ENCODE measurements at places on chromosomes 3 and 15.

DNA sequence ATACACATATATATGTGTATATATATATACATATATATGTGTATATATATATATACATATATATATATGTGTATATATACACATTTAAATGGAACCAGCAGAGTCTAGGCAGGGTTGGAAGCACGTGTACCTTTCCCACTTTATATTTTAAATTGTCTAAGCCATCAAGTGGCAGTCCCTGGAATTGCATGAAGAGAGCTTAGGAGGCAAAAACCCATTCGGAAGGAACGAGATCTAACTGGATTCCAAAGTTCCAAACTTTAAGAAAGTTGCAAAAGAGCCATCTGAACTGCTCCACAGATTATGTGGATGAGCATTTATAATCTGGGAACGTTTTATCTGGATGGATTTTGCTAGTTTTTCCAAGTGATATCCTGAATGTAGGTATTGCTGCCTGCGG lies 186.5 kb downstream of the FOXP1 start:
- DNase-seq, result no peak

DNA sequence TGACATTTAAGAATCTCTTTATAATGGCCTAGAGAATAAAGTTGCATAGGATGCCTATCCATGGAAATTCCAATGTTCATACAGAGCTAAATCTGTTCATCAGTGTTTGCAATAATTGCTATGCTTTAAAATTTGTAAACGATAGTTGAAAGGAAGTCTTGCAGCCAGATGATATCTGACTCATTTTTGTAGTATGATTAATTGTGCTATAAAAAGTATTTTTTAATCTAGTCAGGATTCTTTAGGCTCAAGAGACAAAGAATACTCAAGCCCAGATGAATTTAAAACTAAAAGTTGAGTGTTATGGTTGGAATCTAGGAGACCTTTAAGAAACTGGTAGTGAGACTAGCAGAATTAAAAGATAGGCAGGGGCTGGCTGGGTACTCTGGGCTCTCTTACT lies 50.5 kb downstream of the SUCNR1 start:
- DNase-seq, result no peak

DNA sequence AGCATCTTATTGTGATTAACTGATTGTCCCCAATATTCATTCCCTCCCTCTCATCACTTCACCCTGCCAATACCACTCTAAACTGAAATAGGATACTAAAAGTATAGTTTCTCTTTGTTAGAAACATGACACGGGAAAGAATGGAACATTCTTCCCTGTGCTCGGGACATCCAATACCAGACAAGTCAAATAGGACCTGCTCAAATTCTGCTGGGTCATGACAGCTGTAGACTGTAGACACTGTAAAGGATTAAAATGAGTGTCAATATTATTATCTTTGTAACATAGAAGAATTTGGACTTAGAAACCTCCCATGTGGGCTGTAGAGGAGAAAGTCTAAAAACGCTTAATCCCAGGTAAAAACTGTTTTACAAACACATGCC lies 315.0 kb upstream of the NR2E3 start:
- DNase-seq, result no peak

DNA sequence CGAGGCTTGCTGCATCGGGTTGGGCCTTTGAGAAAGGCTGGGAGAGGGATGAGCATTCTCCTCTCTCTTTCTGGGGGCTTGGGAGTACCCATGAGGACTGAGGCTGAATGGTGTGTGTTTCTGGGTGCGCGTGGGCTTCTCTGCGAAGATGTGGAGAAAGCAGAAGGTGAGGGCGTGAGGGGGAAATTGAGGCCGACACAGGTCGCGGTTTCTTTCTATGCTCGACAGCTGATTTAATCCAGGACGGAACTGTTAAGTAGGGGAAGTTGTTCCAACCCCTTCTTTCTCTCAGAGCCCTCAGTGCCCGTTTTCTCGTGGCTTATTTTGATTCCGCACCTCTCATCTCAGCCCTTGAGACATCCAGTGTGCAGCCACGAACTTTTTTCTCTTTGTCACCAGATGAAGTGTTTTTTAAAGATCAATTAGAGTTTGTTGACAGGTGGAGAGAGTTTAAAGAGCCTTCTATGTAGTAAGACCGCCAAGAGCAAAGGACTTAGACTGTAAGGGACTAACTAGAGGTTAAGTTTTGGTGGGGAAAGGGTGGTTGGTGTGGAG lies 711 bp downstream of the STARD9 start:
- no peak for DNase-seq

- no peak for DNase-seq
Measured at GRCh38 chr3:129065720-129066073, 5.1 kb downstream of the GP9 start.

GRCh38 chr3:184368586-184369183 lies 7.2 kb downstream of the POLR2H start:
- no peak for DNase-seq

GRCh38 chr15:24985224-24985623 lies 30.4 kb downstream of the SNRPN start:
- DNase-seq, result no peak

DNA sequence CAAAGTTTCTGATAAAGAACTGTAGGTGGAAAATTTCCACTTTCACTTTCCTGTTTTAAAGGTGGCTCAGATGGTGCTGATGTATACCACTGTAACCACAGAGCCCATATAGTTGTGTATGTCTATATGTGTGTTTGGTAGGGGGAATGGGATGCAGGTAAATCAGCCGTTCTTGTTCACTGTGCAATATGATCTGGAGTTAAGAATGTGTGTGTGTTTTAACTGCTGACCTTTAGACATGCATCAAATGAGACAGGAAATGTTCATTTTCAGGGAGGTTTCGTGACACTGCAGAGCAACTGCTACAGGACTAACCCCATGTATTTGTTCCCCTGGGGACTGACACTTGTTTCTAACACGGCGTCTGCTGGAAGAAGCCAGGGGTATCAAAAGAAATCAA lies 180.5 kb downstream of the TAFA4 start:
- no peak for DNase-seq

DNA sequence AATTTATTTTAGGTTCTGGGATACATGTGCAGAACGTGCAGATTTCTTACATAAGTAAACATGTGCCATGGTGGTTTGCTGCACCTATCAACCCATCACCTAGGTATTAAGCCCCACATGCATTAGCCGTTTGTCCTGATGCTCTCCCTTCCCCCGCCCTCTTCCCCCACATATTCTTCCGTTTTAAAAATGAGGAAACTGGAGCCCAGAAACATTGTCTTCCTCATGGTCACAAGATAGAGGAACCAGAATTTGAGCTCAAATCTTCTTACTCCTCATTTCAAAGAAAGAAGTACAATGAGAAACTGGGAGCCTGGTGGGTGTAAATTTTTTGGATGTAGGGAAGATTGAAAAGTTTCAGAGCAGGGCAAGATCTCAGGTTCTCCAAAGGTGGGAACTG lies 56.1 kb upstream of the USP3 start:
- no peak for DNase-seq

- no peak for DNase-seq
Measured at GRCh38 chr15:48279608-48280007, 51.6 kb upstream of the DUT start.

GRCh38 chr3:53885239-53885638 lies 3.3 kb upstream of the ACTR8 start:
- DNase-seq, result no peak

- no peak for DNase-seq
Measured at GRCh38 chr15:76253691-76254473, 57.4 kb downstream of the ETFA start.

DNA sequence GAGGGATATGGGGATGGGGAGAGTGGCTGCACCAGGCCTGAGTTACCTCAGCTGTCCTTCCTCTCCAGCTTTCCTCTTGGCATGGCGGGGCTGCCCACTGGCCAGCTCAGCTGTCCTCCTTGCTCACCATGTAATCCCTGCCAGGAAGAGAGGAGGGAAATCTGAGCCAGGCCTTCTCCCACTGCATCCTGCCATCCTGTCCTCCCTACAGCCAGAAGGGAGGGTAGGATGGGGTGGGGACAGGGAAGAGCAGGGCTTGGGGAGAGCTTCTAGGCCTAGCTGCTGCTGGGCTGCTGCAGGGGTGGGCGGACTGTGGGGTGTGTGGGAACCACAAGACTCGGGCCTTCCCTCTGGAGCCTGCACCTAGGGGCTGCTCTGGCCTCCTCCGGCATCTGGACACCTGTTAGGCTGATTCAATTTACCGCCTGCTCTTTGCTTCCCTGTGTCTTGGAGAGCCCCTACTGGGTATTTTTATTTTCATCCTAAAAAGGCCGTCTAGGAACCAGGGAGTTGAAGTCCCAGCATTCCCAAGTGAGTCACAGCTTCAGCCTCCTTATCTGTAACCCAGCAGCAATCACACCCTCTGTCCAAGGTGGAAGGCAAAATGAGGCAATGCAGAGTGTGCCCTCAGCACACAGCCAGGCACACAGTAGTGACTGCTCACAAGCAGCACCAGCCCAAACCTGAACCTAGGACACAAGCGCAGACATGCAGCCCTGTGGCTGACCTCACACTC lies 13.1 kb upstream of the KY start:
- DNase-seq, result no peak

DNA sequence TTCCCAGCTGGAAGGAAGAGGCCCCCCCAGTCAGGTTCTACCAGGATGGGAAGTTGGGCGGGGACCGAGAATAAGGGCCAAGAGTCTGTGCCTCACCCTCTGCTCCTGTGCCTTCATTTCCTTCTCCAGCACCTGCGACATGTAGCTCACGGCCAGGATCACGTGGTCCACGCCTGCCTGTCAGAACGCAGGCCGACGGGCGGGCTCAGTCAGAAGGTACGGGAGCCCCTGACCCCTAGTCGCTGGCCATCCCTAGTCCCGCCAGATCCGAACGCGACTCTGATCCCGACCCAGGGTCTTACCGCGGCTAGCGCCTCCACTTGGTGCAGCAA lies 489 bp downstream of the GMPPB start:
- DNase-seq, result peak; percentile 45

DNA sequence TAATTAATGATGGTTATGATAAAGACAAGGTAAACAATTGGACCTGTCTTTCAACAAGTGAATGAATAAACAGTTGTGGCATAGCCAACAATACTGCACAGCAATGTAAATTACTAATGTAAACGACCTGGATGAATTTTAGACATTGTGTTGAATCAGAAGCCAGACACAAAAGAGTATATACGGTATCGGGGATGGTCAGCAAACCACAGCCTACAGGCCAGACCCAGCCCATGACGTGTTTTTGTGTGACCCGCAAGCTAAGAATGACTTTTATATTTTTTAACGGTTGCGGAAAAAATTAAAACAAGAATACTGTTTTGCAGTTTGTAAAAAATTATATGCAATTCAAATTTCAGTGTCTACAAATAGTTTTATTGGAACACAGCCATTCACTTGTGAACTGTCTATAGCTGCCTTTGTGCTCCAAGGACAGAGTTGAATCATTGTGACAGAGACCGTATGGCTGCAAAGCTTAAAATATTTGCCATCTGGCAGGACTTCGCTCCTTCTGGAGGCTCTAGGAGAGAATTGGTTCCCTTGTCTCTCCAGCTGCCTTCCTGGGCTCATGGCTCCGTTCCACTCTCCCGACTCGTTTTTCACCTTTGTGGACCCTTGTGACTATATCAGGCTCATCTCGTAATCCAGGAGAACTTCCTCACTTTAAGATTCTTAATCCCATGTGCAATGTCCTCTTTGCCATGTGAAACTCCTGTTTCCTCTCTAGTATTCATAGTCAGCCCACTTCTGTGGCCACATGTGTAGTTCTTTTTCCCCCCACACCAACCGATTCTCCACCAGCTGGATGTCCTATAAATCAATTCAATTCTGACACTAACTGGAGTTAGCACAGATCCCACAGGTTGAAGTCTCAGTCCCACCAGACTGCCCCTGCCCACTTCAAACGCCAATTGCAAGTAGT lies 72.7 kb downstream of the CMTM8 start:
- DNase-seq, result no peak

- no peak for DNase-seq
Measured at GRCh38 chr3:150308037-150308319, 100.1 kb upstream of the TSC22D2 start.

GRCh38 chr3:5059782-5060181 lies 62.3 kb upstream of the ARL8B start:
- DNase-seq, result no peak

GRCh38 chr3:119365418-119365817 lies 71.2 kb downstream of the ARHGAP31 start:
- no peak for DNase-seq

DNA sequence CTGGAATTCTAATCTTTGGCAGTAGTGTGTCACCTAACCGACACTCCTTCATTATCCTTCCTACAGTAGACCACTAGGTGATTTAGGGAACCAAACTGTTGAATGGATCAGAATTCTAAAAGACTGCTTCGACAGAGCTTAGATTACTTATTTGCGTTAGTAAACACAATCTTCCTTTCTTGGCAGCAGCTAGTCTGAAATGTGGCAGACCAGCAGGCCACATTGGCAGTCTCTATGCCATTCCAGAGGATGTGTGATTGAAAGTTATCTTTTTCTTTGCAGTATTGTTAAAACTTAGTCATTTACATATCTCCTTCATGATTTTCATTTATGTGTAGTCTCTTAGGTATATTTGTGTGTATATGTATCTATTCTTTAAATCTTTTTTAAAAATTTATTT lies 23.6 kb downstream of the MBNL1 start:
- DNase-seq, result no peak

DNA sequence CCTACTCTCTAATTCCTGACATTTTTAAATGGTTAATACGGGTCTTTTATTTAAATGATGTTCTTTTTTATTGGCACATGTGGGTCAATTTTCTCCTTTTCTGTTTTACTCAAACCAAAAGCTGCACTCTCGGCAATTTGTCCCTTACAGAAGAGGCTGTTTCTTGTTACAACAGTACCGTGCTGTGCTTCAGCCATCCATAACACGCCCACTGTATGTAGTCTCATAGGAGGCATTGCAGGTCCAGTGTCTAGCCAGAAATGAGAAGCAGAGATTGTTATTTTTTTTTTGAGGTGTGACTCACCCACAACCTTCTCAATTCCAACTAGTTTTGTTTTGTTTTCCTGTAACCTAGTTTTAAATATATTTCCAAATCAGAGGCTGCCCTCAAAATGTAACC lies 164.6 kb downstream of the GMNC start:
- DNase-seq, result no peak

GRCh38 chr3:196677931-196678330 lies 34.1 kb downstream of the CEP19 start:
- no peak for DNase-seq

DNA sequence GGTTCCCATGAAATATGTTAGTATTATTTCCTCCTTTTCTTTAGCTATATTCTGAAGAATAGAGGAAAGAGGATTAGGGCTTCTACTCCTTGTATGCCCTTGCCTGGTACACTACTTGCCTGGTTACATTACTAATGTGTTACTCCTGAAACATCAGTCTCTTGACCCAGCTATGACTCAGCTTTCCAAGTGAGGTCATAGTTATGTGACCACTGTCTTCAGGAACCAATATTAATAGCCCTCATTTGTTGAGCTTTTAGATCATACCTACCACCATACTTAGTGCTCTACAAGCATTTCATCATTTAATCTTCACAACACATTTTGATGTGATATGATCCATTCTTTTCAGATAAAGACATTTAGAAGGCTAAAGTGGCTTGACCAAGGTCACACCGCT lies 60.3 kb downstream of the CMSS1 start:
- no peak for DNase-seq

DNA sequence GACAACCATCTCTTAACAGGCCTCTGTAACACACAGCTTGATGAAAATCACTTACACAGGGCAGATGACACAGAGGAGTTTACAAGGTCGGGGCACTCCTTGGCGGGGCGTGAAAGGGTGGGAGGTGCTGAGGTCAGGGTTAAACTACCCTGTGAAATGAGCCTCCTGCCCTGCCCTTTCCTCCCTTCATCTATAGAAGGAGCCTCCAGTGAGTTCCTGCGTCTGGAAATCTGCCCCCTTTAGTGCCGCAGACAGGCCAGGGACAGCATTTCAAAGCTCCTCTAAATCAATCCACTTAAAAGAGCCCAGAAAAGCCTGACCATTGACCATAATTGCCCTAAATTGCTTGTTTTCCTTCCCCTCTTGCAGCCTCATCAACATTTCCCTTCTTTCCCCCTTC lies 1.9 kb downstream of the ROBO1 start:
- DNase-seq, result no peak
